Epithelial cell of alveolus of lung (primary cell): ENCODE measurements at places on chromosomes 11 and 22. TPM values are rescaled to one million over a fixed set of nuclear protein-coding genes. Genes with fewer than 3 reads are reported as not detected.

The OR51D1 gene
- total RNA-seq, result not detected in 2 replicates

The OR52H1 gene
- total RNA-seq, result 0.16 TPM in 1 of 2 replicates, not detected in the other

The CYP2D6 gene
- 0.08 and 0.26 TPM in 2 replicates for total RNA-seq

The NDUFS3 gene
- 60.6 and 72.5 TPM in 2 replicates for total RNA-seq

The TSKU gene
- 38.8 and 71.6 TPM in 2 replicates for total RNA-seq

The KREMEN1 gene
- total RNA-seq, result 9.2 and 15.6 TPM in 2 replicates

The TSGA10IP gene
- not detected in 2 replicates for total RNA-seq

The DDX25 gene
- not detected in 2 replicates for total RNA-seq

The SUN2 gene
- total RNA-seq, result 74.7 and 80.8 TPM in 2 replicates

The BTG4 gene
- 0.13 TPM in 1 of 2 replicates, not detected in the other for total RNA-seq

The MFNG gene
- total RNA-seq, result 1.9 TPM in 1 of 2 replicates, not detected in the other

The WT1 gene
- total RNA-seq, result 1.9 and 8.5 TPM in 2 replicates

The MS4A6E gene
- total RNA-seq, result not detected in 2 replicates

The ZBTB16 gene
- total RNA-seq, result 7.9 and 50.1 TPM in 2 replicates

The MS4A5 gene
- not detected in 2 replicates for total RNA-seq

The RIC3 gene
- total RNA-seq, result not detected in 2 replicates

The CRYBB2 gene
- not detected in 2 replicates for total RNA-seq

The NTM gene
- 7.0 and 61.4 TPM in 2 replicates for total RNA-seq

The KDM4D gene
- total RNA-seq, result 0.80 and 2.1 TPM in 2 replicates

The WBP2NL gene
- 0.72 TPM in 1 of 2 replicates, not detected in the other for total RNA-seq

The SLC6A5 gene
- total RNA-seq, result not detected in 2 replicates

The COMT gene
- total RNA-seq, result 279 and 286 TPM in 2 replicates

The TECTA gene
- total RNA-seq, result under 0.01 and 1.2 TPM in 2 replicates

The OR56B4 gene
- total RNA-seq, result not detected in 2 replicates

The KRTAP5-11 gene
- not detected in 2 replicates for total RNA-seq

The ACTN3 gene
- 3.3 TPM in 1 of 2 replicates, not detected in the other for total RNA-seq

The MCHR1 gene
- 0.13 TPM in 1 of 2 replicates, not detected in the other for total RNA-seq

The C1QTNF4 gene
- total RNA-seq, result 3.6 and 6.3 TPM in 2 replicates
